RWPE1 (cell line): ENCODE measurements at places on chromosomes 4 and X.
A peak's percentile ranks its signal among the peaks of the same experiment; 100 is the strongest.

DNA sequence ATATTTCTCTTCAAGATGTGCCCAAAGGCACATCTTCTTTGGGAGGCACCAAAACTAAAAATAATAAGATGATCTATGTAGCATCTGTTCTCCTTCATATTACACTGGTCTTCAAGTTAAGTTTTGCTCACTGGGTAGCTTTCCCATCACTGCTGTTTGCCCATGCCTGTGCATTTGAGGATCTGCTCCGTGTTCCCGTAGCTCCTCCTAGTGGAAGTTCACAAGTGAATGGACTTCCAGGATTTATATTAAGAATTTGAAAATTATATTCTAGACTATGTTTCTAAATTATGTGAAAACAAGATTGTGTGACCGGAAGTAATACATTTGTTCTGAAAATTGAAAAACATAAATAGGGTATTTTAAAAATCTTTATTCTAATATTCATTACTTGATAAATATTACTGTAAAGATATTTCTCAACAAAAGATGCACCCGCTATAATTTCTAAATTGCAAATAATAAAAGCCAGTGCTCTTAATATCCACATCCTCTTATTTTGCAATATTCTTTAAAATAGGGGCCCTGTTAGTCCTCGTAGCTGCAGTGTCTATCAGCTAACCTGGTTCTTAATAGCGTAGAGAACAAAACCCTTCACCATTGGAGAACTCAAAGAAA, 147.7 kb downstream of the RBM46 start:
- no peak for DNase-seq

DNA sequence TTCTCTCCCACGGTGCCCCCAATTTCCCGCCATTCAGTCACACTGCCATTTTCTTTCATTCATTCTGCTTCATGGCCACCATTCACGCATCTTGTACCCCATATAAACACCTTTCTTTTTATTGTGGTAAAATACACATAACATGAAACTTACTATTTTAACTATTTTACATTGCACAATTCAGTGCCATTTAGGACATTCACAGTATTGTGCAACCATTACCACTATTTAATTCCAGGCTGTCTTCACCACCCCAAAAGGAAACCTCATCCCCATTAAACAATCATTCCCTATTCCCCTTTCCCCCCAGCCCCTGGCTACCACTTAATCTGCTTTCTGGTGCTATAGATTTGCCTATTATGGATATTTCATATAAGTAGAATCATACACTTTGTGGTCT, 15.9 kb downstream of the SPACA5 start:
- no peak for DNase-seq

GRCh38 chr4:84579403-84579776, 3.5 kb upstream of the CDS1 start:
- no peak for DNase-seq

- DNase-seq, result no peak
These were observed 95.4 kb downstream of the PARM1 start for GRCh38 chr4:75028196-75028854.

GRCh38 chr4:47837094-47837907, 566 bp downstream of the CORIN start:
- DNase-seq, result peak; percentile 29

GRCh38 chr4:144712775-144713174, 66.8 kb downstream of the HHIP start:
- no peak for DNase-seq

DNA sequence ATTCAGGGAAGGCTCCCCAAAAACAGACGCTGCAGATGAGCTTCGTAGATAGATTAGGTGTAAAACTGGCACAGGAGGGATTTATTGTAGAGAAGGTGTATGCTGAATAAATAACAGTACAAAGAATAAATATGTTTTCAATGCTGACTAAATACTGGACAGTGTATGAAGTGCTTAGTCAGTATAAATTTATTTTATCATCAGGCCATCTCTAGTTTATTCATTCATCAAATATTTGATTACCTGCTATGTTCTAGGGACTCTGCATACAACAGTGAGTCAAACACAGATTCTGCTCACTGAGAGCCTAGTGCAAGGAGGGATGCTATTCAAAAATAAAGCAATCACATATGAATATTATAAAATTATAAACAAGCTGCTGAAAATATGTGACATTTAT, 63.6 kb upstream of the TSPAN5 start:
- DNase-seq, result no peak

- DNase-seq, result peak; percentile 7
These were observed 96.2 kb downstream of the UGT8 start for GRCh38 chr4:114694770-114695169.

GRCh38 chrX:42519666-42520231, 258.2 kb downstream of the PPP1R2C start:
- DNase-seq, result peak; percentile 11
